ENCODE measurements at places on chromosomes 12 and 14. TPM values are rescaled to one million over a fixed set of nuclear protein-coding genes. Genes with fewer than 3 reads are reported as not detected.

Gene POTEM
- total RNA-seq = not detected

Gene SLC38A4
- total RNA-seq = 0.28 TPM

Gene DGLUCY
- 28.4 TPM for total RNA-seq

Gene KCNA1
- total RNA-seq = under 0.01 TPM

Gene LRP10
- total RNA-seq = 57.1 TPM

Gene TSPAN11
- under 0.01 TPM for total RNA-seq

Gene MFAP5
- total RNA-seq = 124 TPM

Gene OR4Q3
- total RNA-seq = not detected

Gene LRP1-AS
- total RNA-seq = not detected

Gene SSTR1
- 0.77 TPM for total RNA-seq

Gene BCL2L2
- 18.3 TPM for total RNA-seq

Gene RBM19
- 14.9 TPM for total RNA-seq

Gene LHX5
- not detected for total RNA-seq

Gene ATL1
- total RNA-seq = 8.5 TPM

Gene DLGAP5
- 53.7 TPM for total RNA-seq

Gene ING4
- 33.5 TPM for total RNA-seq

Gene P2RX7
- under 0.01 TPM for total RNA-seq

Gene PAPLN
- 6.5 TPM for total RNA-seq
